ENCODE measurements at places on chromosomes 13 and 19. TPM values are rescaled to one million over a fixed set of nuclear protein-coding genes. Genes with fewer than 3 reads are reported as not detected.

Gene FFAR1
- not detected for total RNA-seq

GRCh38 chr13:98397221-98397620 is 179.7 kb downstream of the STK24 start:
- no peaks in the 10 kb centered on the region for H3K27me3 ChIP-seq
- H3K27ac ChIP-seq: no peak overlapping the region
- no peak overlapping the region for H3K4me3 ChIP-seq
- no peak for ATAC-seq
- H3K36me3 ChIP-seq: peaks cover 30% of the 10 kb centered on the region

DNA sequence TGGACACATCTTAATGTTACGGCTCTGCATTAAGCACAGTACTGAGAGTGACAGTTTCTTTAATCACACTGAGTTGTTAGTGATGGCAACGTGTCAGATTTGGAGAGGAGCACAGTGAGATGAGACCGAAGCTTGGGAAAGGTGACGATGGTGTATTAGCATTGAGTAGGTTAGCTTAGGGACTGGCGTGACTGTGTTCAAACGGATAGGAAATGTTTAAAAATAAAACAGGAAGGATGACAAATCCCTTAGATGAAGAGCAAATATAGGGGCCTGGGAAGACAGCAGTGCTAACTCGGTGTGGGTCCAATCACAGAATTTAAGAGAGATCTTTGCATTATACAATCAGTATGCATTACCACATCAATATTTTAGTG is 384.3 kb downstream of the HS6ST3 start:
- H3K27me3 ChIP-seq: no peaks in the 10 kb centered on the region
- no peaks in the 10 kb centered on the region for H3K4me1 ChIP-seq
- no peak overlapping the region for H3K4me3 ChIP-seq
- no peak overlapping the region for H3K27ac ChIP-seq
- H3K36me3 ChIP-seq: no peaks in the 10 kb centered on the region

DNA sequence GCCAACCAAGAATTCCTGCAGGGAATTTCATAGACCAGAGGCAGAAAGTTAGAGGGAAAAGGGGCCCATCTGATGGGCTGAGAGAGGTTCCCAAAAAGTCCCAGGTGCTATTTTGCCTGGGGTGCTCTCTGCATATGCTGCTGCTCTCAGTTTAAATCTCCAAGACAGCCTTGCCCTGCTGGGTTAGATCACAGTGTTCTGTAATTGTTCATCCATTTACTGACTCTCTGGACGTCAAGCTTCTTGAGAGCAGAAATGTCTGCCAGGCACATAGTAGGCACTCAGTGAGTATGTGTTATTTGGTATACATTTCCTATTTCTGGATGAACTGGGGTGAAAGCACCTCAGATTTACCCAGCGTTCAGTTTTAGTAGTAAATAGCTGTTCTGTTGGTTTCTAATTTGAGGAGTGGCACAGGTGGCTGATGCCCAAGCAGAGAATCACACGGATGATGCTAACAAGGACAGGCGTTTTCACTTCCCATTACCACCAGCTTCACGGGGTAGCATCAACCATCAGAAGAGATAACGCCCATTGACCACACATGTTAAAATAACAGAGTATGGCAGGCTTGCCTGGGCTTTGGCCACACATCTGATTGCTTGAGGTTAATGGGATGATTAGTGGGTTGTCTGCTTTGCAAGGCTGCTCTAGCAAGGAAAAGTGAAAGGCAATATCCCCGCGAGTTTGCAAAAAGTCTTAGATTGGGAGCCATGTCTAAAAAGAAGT is 161.1 kb downstream of the SLC7A1 start:
- no peaks in the 10 kb centered on the region for H3K27me3 ChIP-seq
- H3K4me1 ChIP-seq: peaks cover 15% of the 10 kb centered on the region
- no peak for ATAC-seq
- H3K4me3 ChIP-seq: no peak overlapping the region
- peak overlapping the region; percentile 84 for H3K27ac ChIP-seq
